ENCODE measurements at places on chromosomes 16 and 17. TPM values are rescaled to one million over a fixed set of nuclear protein-coding genes. Genes with fewer than 3 reads are reported as not detected.
A peak's percentile ranks its signal among the peaks of the same experiment; 100 is the strongest.

GRCh38 chr16:89918453-89919347, at the start of gene MC1R:
TSS of gene MC1R (plus strand) at chr16:89918862. CDS start at chr16:89919259, 397 bp downstream.
- H3K36me3 ChIP-seq = no peaks in the 10 kb centered on the region
- peak within 1 kb of the TSS; percentile 62 for H3K27ac ChIP-seq
- H3K4me1 ChIP-seq = peaks cover 47% of the 10 kb centered on the region
- peak within 1 kb of the TSS; percentile 87 for H3K4me3 ChIP-seq
- peak; percentile 59 for DNase-seq

DNA sequence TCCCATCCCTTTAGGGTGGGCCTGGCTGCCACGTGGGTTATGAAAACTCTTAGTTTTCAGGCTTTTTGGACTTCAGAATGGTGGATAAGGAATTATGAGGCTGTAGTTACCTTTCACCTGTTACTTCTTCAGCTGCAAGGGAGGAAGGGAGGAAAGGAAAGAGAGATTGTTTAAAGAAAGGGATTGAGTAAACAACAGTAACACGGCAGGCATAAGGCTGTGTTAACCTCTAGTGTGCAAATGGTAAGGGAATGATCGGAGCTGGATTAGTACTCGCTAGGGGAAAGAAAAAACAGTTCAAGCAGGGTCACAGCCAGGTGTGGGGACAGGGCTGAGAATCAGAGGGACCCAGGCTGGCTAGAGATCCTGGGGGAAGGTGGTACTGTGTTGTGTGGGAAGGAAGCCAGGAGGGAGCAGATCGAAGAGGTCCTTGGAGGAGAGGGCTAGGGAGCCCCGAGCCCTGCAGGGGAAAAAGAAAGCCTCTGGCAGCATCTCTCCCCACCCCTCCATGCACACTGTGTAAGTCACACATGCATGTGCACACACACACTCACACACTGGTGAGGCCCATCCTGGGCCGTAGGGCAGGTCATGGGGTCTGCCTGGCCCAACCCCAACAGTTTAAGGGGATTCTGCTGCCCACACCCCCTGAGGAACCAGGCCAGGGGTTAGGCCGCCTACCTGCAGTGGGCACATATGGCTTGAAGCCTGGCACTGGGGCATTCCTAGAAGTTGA, 49.7 kb downstream of the SNX20 start:
- peaks cover 9% of the 10 kb centered on the region for H3K36me3 ChIP-seq
- H3K27me3 ChIP-seq = no peaks in the 10 kb centered on the region
- DNase-seq = no peak
- H3K4me1 ChIP-seq = no peaks in the 10 kb centered on the region
- peak overlapping the region; percentile 22 for H3K27ac ChIP-seq
- H3K4me3 ChIP-seq = no peak overlapping the region

- peaks cover 2% of the 10 kb centered on the region for H3K27me3 ChIP-seq
- no peak overlapping the region for H3K4me3 ChIP-seq
- H3K36me3 ChIP-seq = no peaks in the 10 kb centered on the region
Observed at GRCh38 chr16:67207249-67208091, 8.5 kb downstream of the ELMO3 start.

DNA sequence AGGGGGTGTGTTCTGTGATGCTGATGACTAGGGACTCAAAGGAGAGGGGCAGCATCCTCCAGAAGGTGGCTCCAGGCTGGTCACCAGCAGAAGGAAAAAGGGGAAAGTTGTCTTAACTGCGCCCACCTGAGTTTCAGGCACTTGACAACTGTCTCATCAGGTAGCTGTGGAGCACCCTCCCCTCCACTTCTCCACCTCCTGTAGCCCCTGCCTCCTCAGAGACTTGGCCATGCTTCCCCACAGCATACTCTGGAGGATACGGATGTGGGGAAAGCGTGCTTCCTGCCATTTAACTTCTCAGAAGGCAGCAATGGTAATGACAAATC, 17.9 kb downstream of the CFAP20 start:
- H3K27ac ChIP-seq = peak overlapping the region; percentile 93
- DNase-seq = no peak
- H3K36me3 ChIP-seq = peaks cover 23% of the 10 kb centered on the region
- peaks cover 44% of the 10 kb centered on the region for H3K4me1 ChIP-seq
- no peaks in the 10 kb centered on the region for H3K27me3 ChIP-seq
- H3K4me3 ChIP-seq = peak overlapping the region; percentile 33

DNA sequence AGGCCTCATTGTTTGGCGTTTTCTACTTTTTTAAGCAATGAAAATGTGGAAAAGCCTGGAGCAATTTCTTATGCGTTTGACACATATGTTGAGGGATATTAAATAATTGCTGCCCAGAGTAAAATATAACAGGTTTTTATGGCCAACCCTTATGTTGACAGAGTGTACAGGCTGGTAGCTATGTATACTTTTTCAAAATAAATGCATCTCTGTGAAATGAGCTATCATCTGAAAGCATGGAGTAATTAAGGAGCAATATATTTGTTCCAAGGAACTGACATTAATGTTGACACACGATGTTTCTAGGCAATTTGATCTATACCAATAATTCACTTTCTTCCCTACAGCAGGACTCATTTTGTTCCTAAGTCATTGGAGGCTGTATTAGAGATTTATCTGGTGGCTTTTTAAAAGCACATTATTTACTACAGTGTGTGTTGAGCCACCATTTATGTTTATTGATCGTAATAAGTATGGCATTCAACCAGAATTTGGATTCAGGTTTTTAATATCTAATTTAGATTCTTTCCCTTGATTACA, 11.9 kb upstream of the KRT20 start:
- H3K4me3 ChIP-seq = no peak overlapping the region
- H3K27me3 ChIP-seq = peaks cover 25% of the 10 kb centered on the region
- H3K27ac ChIP-seq = no peak overlapping the region
- no peak for DNase-seq

DNA sequence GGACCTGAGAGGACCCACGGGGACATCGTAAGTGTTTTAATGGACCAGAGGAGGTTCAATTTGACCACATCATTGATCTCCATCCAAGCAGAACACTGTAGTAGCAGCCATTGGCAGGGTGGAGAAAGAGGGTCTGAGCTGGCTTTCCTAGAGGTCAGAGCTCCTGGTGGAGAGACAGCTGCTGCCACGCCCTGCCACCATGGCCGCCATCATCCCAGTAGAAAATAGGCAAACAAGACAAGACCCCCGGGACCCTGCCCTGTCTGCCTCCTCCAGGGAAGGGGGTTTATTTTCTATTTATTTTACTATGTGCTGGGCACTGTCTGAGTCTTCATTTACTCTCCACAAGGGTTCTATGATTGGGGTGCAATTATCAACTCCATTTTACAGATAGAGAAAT, 11.4 kb upstream of the ITGA3 start:
- H3K4me1 ChIP-seq = peaks cover 18% of the 10 kb centered on the region
- H3K27ac ChIP-seq = peak overlapping the region; percentile 89
- H3K36me3 ChIP-seq = no peaks in the 10 kb centered on the region

DNA sequence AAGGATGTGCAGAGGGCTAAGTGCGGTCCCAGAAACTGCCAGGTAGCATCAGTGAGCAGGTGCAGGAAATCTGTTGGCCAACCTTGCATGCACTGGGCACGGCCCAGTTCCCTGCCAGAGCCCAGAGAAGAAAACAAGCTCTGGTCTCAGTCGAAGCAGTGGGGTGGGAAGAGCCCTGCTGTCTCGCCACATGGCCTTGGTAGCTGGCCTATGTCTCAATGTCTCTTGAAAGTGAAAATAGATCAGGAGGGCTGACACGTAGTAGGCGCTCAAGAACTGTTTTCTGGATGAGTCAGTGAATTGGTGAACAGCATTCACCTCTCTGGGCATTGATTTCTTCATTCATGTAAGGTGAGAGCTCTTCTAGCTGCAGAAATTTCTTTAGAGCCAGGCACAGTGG, 90.4 kb downstream of the MARF1 start:
- no peak for DNase-seq
- H3K27ac ChIP-seq = no peak overlapping the region
- no peak overlapping the region for H3K4me3 ChIP-seq
- H3K4me1 ChIP-seq = peaks cover 10% of the 10 kb centered on the region
- H3K36me3 ChIP-seq = peaks cover 4% of the 10 kb centered on the region

GRCh38 chr16:28192806-28193529, 18.8 kb downstream of the XPO6 start:
- peaks cover 13% of the 10 kb centered on the region for H3K36me3 ChIP-seq
- H3K27ac ChIP-seq = peak overlapping the region; percentile 83
- no peak for DNase-seq

DNA sequence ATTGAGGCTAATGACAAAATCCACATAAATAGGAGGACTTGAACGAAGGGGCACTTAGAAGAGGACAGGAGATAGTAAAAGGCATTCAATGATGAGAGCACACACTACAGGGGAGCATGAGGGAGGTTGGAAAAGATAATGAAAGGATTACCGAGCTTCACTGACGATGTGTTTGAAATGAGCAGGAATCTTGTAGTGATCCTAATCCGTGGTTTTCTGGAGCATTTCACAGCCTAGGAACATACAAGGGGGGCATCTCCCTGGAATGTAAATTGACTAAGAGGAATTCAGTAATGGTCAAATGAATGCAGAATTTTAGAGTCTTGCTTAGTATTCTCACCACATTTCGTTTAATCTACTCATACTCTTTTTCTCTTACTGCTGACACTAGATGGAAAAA, 5.2 kb downstream of the ATMIN start:
- H3K4me1 ChIP-seq = peaks cover 33% of the 10 kb centered on the region
- DNase-seq = no peak
- H3K36me3 ChIP-seq = peaks cover 42% of the 10 kb centered on the region
- no peaks in the 10 kb centered on the region for H3K27me3 ChIP-seq

- H3K4me1 ChIP-seq = peaks cover 4% of the 10 kb centered on the region
- no peak overlapping the region for H3K27ac ChIP-seq
- no peak overlapping the region for H3K4me3 ChIP-seq
Observed at GRCh38 chr16:84308120-84308519, 13.4 kb downstream of the WFDC1 start.

- H3K4me1 ChIP-seq = peaks cover 20% of the 10 kb centered on the region
- H3K36me3 ChIP-seq = peaks cover 36% of the 10 kb centered on the region
- H3K4me3 ChIP-seq = no peak overlapping the region
Observed at GRCh38 chr17:82989881-82990280, 89.5 kb upstream of the METRNL start.

DNA sequence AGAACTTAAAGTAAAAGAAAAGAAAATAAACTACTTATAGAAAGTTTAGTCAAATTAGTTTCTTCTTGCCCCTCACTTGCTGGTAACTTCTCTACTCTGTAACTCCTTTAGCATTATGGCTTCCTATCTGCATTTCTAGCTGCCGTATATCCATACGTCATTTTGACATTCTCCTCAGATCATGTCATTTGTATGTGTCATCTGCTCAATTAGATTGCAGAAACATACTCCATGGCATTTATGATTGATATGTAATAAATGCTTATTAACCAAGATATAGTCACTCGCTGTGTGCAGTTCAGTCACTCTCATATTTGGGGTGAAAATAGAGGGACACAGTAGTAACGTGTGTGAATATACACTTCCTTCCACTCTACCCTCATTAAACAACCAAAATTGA, 103.4 kb downstream of the ZNF18 start:
- no peak overlapping the region for H3K27ac ChIP-seq
- no peaks in the 10 kb centered on the region for H3K4me1 ChIP-seq
- peaks cover 8% of the 10 kb centered on the region for H3K36me3 ChIP-seq
- no peaks in the 10 kb centered on the region for H3K27me3 ChIP-seq

DNA sequence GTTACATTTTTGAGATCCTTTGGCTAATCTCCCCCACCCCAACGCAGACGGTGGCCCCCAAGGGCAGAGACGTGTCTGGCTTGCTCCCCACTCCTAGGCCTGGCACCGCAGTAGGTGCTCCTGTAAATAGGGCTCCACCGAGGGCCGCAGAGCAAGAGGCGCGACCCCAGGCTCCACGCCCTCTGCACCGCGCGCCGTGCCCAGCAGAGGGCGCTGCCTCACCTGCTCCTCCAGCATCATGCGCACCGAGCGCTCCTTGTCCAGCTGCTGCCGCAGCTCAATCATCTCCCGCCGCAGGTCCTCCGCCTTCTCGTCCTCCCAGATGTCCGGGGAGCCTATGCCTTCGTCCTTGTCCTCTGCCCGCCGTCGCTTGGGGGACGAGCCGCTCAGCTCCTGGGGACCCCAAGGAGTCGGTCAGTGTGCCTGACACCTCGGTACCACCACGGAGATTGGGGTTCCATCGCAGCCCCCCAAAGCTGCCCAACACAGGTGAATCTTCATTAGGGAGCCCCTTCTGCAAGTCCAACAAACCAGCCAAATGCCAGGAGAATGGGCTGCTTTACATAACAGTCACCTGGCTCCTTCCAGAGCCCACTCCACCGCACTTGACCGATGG, 11.2 kb downstream of the TFAP4 start:
- H3K27ac ChIP-seq = no peak overlapping the region
- H3K4me3 ChIP-seq = peak overlapping the region; percentile 65
- DNase-seq = peak; percentile 72
- H3K27me3 ChIP-seq = no peaks in the 10 kb centered on the region
- peaks cover 14% of the 10 kb centered on the region for H3K4me1 ChIP-seq

GRCh38 chr17:36510636-36511035, 24.0 kb downstream of the MYO19 start:
- H3K27ac ChIP-seq = peak overlapping the region; percentile 78
- no peaks in the 10 kb centered on the region for H3K27me3 ChIP-seq
- no peaks in the 10 kb centered on the region for H3K4me1 ChIP-seq
- peaks cover 2% of the 10 kb centered on the region for H3K36me3 ChIP-seq
- DNase-seq = no peak
- H3K4me3 ChIP-seq = no peak overlapping the region

DNA sequence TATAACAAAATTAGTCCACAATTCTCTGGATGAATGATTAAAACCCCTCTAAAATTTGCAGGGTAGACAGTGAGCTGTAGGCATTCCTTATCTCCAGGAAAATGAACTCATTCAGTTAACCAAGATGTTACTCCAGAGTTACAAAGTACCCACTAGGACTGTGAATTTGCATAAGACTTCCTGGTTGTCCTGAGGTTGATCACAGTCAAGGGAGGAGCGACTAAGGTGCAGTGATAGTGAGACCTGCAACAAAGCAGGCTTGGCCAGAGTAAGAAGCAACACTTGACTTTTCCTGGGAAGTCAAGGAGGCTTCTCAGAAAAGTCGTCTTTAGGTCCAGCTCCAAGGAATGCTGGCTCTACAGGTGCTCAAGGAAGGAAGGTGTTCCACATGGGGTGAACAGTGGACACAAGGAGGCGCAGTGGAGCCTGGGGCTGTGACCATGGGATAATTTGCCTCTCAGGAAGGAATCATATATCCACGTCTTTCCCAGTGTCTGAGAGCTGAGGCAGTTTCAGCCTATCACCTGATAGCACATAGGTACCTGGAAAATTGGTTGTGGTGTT, 821.1 kb upstream of the EEF2KMT start:
- H3K27ac ChIP-seq = no peak overlapping the region
- no peak overlapping the region for H3K4me3 ChIP-seq
- no peaks in the 10 kb centered on the region for H3K36me3 ChIP-seq
- H3K27me3 ChIP-seq = peaks cover 50% of the 10 kb centered on the region
- H3K4me1 ChIP-seq = no peaks in the 10 kb centered on the region

SEZ6L2 gene
- total RNA-seq = 9.3 TPM

FAAP100 gene
- total RNA-seq = 48.3 TPM

NPB gene
- total RNA-seq = 1.1 TPM
